ENCODE measurements at places on chromosomes 2 and 18.

DNA sequence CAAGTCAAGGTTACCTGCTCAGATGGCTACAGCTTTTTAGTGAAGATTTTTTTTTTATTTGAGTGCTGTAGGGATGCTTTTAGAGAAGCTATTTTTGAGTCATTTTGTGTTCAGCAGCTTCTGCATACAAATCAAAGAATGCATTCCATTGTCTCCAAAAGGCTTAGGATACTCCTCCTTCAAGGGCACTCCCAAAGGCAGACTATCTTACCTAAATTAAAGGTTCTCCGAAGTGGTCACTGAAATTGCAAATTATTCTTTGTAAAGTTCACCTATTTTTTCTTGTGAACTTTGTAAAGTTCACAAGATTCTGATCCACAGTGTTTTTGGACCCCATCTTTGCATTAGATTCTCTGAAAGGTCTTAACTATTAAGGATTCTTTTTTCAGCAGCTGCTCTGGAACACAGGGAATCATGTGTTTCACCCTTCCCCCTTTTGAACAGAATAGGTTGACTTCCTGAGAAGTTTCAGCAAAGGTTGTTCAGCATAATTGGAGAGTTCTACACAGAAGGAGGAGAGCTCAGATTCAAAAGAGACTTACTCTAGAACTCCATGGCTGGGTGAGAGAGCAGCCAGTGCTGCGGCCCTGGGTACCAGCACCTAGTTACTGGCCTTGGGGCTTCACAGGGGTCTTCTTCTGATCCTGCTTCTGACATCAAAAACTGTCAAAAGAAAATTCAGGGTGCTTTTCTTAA lies 14.5 kb downstream of the CLIP4 start:
- no peak for DNase-seq

GRCh38 chr2:193240752-193241151 lies 1046.0 kb upstream of the TMEFF2 start:
- DNase-seq = no peak

GRCh38 chr2:30948130-30948529 lies 140.9 kb upstream of the CAPN13 start:
- no peak for DNase-seq

GRCh38 chr2:220707261-220707660 lies 864.8 kb downstream of the EPHA4 start:
- no peak for DNase-seq

GRCh38 chr18:46950064-46950656 lies 32.8 kb downstream of the KATNAL2 start:
- DNase-seq = no peak
